ENCODE measurements at places on chromosomes 7 and 10.

DNA sequence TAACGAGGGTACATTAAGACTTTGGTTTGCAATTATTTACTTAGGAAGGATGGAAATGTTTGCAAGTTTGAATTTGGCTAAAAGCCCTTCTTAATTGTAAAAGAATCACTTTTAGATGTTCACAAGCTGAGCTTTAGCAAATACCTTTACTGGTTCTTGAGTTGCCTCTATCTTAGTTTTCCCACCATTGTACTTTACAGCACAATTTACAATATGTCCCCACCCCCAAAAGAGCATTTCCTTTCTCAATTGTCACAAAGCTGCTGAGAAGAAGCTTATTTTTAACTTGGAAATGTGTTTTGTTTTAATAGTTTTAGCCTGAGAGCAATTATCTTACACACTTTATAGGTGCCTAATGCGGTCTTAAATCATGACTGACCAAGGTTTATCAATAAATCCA, 81.1 kb downstream of the MET start:
- DNase-seq = no peak

DNA sequence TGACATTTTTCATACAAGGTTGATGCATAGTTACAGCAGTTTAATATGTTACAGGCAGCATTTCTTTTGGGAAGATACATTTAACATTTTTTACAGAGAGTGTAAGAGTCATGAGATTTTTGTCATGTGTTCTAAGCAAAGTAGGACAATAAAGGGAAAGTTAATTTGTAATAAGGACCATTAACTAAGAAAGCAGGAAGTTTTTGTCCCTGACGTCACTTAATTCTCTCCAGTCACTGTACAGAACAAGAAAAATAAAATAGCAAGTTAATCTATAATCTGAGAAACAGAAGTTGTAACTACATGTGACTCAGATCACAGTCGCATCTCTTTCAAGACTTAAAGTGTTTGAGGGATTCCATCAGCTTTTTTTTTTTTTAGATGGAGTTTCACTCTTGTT, 49.5 kb upstream of the CAPZA2 start:
- no peak for DNase-seq

GRCh38 chr7:155129789-155130188, 59.7 kb downstream of the HTR5A start:
- no peak for DNase-seq

GRCh38 chr10:109892117-109892516, 31.2 kb downstream of the XPNPEP1 start:
- DNase-seq = no peak

DNA sequence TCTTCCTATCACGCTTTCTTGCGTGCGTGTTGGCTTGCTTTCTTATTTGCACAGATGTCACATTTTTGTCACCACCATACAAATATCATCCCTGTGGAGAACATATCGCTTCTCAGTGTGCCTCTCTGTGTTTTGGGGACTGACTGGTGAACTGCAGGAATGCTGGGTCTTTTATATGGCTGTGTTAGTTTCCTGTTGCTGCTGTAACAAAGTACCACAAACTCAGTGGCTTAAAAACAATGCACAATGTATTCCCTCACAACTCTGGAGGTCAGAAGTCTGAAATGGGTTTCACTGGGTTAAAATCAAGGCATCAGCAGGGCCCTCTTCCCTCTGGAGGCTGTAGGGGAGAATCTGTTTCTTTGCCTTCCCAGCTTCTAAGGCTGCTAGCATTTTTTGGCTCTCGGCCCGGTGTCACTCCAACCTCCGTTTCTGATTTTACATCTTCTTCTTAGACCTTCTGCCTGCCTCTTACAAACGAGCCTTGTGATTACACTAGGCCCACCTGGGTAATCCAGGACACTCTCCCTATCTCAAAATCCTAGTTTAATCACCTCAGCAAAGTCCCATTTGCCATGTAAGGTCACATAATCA, 82.0 kb downstream of the LRMDA start:
- no peak for DNase-seq

- DNase-seq = no peak
These were observed 46.7 kb upstream of the ANTXRL start for GRCh38 chr10:46239993-46240683.

DNA sequence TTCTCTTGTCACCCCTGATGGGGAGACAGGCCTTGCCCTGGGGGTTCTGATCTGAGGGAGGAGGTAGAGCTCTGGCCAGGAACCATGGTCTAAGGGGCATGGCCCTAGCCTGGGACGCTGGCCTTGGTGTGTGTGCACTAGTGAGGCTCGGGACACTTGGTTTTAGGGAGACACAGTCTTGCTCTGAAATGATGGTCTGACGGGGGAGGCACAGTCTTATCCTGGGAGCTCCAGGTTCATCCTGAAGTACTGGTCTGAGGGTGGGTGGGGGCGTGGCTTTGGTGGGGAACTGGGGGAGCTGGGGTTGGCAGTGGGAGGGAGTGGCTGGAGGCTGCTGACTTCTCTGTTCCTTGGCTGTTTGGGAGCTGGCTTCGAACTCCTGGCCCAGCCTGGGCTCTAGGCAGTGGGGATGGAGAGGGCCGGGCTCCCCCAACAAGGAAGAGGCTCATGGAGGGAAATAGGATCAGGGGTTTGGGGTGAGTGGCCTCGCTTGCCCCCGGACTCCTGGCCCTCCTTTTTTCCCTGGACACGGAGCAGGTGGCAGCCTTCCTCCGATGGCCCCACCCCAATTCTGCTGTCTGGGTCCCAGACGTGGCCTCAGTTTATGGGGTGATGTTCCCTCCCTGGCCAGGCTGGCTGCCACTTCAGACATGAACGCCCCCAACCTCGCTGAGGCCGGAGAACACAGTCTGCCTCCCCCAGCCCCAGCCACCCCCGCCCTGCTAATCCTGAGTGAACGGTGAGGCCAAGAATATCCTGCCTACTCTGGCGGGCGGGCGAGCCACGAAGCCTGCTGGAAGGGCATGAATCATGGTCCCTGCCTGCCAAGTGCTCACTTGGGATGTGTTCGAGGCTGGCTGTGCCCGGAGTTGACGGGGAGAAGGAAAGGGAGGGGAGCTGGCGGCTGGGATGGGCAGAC, 43.5 kb downstream of the TMEM270 start:
- no peak for DNase-seq

DNA sequence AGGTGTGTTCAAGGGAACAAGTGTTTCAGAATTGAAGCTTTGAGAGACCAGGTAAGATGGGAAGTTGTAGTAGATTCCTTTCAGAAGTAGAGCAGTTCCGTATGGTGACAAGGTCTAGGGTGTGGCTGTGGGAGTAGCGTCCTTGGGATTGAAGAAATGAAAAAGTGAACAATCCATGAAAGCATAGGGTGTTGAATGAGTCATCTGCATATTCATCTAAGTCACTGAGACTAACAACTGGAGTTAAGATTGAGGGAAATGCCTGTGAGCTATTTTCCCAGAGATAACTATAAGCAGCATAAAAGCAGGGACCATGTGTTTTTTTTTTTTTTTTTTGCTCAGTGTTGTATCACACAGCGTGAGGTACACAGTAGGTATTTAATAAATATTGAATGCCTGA, 134.8 kb downstream of the PHTF2 start:
- no peak for DNase-seq
